Lower leg skin (tissue), 4 donors: ENCODE measurements at places on chromosomes 4 and X.

DNA sequence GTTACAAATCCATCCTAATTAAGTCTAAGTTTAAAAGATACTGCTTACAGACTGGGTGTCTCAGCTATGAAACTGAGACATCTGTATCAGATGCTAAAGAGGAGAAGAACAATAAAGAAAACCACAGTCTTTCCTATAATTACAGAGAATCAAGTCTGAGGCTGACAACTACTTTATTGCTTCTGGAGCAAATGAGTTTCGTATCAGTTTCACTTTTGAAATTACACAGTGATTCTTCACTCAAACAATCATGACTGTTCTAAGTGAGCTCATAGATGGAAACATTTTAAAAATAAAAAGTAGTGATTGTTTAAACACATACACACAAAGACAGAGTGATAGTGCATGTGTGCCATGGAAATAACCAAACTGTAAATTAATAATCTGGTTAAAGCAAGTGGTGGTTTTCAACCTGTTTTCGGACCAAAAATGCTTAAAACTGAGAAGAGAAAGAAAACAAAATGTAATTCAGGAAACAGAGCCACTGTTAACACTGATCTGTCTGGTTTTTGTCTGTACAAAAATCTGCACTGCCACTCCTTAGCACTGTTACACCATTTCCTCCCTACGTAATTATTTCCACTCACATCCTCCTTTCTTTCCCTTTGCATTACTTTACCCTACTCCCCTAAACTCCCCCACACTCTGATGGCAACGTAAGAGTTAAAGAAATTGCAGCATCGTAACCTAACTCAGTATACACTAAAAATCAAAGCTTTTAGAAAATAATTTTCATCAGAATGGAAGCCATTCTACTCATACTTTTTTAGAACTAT is 12.5 kb downstream of the RFC1 start:
- DNase-seq: no peak

- DNase-seq: no peak
Measured at GRCh38 chr4:126238013-126238412, 923.3 kb downstream of the FAT4 start.

DNA sequence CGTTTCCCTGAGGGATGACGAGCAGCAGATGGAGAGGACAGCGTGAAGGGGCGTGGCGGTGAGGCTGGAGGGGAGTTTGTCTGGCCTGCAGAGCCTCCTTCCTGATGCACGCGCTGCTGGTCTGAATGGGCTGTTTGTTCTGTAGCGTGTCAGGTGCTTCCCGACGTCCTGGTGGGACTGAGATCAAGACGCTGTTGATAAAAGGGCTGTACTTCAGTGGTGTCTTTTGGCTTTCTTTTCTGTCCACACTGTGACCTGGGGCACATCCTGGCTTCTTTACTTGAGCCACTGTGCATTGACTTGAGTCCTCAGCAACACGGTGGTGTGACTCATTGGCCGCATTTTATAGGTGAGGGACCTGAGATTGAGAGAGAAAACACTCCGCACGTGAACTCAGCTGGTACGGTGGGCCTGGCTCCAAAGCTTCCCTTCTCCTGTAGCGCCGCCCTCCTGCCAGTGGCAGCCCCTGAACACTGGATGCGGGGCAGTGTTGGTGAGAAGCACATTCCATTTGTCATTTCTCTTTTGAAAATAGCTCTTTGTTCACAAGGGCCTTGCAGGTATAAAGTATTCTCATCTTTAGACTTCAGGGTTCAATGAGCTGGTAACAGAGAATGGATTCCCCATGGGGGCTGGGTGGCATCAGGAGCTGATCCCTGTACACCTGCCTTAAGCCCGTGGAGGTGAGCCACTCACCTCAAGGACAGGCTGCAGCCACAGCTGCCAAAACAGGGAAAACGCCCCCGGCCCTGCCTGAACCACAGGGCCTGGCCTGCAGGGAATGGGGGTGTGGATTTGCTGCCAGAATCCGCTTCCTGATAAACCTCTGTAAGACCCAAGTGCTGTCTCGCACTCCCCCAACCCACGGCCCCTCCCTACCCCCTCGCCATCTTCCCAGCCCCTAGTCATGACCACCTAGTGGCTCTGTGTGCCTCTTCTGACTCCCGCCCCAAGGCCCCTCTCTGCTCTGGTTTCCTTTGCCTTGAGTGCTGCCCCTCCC is 29.2 kb downstream of the NSG1 start:
- DNase-seq: no peak

GRCh38 chr4:73573794-73574528 is 46.3 kb downstream of the RASSF6 start:
- peak; percentile 86 for DNase-seq

DNA sequence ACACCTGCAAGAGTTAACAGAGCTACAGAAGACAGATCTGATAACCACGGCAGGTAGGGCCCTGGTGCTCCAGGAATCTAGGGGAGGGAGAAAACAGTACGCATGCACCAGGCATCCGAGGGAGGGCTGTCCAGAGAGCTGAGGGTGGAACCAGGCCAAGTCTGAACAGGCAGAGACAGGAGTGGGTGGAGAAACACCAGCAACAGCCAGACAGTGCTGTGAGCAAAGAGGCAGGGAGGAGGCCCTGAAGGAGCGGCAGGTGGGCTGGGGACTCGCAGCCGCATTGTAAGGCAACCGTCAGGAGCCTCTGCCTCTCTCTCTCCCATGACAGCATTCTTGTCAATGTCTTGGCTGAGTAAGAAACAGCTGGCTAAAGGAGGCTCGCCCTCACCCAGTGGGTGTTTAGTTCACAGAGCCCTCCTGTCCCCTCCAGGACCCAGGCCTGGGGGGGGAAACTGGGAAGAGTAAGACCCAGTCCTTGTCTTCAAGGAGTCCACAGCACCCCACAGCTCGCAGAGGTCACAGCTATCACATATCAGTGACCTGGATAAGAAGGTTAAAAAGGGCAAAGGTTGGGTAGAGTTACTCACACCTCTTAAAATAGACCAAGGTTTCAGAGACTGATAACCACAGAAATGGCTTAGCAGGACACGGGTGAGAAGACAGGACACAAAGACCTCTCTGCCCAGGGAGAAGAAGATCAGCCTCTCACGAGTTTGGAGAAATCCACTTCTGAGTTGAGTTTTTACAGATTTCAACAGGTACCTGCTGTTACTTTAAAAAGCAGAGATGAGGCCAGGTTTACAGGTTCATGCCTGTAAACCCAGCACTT is 10.5 kb downstream of the ACSL1 start:
- DNase-seq: peak; percentile 83

DNA sequence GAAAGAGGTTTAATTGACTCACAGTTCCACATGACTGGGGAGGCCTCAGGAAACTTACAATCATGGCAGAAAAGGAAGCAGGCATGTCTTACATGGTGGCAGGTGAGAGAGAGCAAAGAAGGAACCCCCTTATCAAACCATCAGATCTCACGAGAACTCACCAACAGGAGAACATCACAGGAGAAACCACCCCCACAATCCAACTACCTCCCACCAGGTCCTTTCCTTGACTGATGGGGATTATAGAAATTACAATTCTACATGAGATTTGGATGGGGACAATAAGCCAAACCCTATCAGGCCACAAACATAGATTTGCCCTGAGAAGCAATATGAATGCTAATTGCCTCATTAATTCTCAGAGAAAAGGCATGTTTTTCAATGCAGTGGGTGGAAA is 138.2 kb upstream of the RAPGEF2 start:
- no peak for DNase-seq

- DNase-seq: no peak
Measured at GRCh38 chr4:109915385-109916026, 2.8 kb downstream of the EGF start.

- no peak for DNase-seq
Measured at GRCh38 chr4:169437299-169438047, 166.7 kb upstream of the SH3RF1 start.

DNA sequence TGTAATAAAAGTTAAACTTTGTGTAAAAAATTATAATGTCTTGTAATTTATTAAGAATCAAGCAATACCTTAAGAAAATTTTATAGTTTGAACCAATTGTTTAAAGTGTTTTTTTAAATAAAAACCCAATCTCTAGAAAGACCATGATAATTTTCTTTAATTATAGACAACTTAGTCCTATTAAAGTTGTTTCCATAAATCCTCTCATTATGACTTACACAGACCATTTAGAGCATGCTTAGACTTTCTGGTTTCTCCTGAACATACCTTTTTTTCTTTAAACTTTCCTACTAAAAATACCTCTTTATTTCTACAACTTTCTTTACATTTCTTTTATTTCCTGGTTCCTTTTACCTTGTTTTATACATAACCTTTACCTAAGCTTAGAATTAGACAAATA is 837.4 kb downstream of the PCDH19 start:
- DNase-seq: no peak

DNA sequence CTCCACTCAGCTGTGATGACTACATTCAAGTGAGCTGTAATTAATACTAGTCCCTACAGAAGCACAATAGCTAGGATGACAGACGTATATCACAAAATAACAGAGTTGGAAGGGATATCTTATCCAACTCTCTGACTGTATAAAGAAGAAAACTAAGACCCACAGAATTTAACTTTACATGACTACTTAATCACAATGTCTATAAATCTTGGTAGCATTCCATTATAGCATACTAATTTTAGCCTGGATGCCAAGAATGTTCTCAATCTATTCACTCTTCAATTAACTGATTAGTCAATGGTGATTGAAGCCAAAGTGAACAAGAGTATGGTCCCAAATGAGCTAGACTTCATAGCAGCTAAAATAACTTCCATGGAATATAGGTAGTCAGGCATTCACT is 31.2 kb downstream of the RPS6KA6 start:
- DNase-seq: no peak

DNA sequence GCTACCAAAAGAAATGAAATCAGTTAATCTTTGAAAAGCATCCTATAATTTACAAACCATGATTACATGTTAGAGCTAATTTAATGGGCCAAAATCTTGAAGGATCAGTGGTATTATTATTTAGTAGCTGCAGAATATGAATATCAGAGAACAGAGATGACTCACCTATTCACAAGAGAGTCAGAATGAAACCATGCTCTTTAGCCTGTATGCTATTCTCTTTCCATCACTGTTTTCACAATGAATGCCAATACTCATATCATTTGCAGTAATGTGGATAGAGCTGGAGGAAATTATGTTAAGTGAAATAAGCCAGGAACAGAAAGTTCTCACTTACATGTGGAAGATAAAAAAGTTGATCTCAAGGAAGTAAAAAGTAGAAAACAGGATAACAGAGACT is 414.1 kb downstream of the CENPC start:
- no peak for DNase-seq

- DNase-seq: no peak
Measured at GRCh38 chr4:117971403-117971802, 62.9 kb upstream of the NDST3 start.

- DNase-seq: no peak
Measured at GRCh38 chrX:48927736-48928382, 9.0 kb upstream of the PIM2 start.

DNA sequence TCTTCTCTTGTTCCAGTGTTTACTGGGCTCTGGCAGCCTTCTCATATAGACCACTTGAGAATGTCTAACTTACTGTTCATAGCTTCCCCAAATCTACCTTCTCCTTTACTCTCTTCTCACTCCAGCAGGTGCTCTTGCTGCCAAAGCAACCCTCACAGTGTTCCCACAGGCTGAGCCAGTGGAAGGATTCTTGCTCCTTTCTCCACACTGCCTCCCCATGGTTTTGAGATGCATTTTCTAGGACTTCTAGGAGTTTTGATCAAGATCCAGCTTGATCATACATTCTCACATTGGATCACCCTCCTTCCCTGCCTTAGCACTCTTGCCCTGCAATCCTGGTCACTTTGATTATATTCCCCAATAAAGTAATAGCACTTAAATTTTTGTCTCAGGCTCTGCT is 230.8 kb downstream of the TMEM47 start:
- DNase-seq: no peak

DNA sequence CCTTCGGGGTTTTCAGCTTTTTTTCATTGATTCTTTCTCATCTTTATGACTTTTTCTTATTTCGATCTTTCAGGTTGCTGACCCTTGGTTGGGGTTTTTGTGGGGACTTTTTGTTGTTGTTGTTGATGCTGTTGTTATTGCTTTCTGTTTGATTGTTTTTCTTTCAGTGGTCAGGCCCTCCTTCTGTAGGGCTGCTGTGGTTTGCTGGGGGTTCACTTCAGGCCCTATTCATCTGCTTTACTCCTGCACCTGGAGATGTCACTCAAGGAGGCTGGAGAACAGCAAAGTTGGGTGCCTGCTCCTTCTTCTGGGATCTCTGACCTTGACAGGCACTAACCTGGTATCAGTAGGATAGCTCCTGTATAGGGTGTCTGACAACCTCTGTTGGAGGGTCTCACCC is 39.9 kb upstream of the PCDH18 start:
- no peak for DNase-seq

GRCh38 chr4:66688674-66689073 is 856.6 kb downstream of the CENPC start:
- no peak for DNase-seq

- DNase-seq: no peak
Measured at GRCh38 chr4:16607241-16608066, 291.0 kb downstream of the LDB2 start.

- peak; percentile 84 for DNase-seq
Measured at GRCh38 chr4:109302361-109303139, at the start of gene COL25A1. TSS of gene COL25A1 (minus strand) at chr4:109302658.

DNA sequence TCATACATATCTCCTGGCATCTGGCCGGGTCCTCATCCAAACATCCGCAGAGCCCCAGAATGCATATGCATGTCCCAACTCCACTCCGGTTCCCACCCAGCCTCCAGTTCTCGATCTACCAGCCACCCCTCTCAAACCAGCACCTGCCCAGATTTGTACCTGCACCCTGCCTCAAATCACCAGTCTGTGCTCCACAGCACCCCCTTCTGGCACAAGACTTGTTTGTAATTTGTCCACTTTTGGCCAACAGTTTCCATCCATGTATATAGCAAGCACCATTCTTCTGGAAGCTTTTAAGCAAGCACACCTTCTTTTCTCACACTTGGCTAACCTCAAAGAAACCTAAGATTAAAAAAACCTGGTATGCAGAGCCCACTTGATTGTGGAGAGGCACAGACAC is 644.1 kb downstream of the MID1IP1 start:
- no peak for DNase-seq

GRCh38 chr4:2060611-2061185 is 1.6 kb downstream of the NAT8L start:
- DNase-seq: no peak

- DNase-seq: no peak
Measured at GRCh38 chrX:151982222-151982621, 7.7 kb upstream of the GABRE start.

DNA sequence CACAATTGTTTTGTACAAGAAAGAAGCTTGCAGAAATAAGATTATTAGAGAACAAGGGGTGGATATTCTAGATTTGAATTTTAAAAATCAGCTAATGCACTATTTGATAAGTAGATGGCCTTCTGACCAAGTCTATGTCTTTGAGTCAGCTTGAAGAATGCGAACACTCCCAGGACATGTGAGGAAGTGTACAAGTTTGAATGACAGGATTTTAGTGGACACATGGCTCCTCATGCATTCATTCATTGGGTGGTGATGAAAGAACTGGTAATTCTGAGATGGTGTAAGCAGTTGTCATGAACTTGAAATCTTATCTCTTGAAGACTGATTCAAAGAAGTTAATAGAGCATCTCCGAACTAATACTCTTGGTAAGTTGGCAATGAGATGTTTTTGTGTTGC is 548.2 kb upstream of the CNKSR2 start:
- no peak for DNase-seq

GRCh38 chrX:38800981-38801845 is at the start of gene MID1IP1:
TSS of gene MID1IP1 (plus strand) at chrX:38801459. CDS start at chrX:38804947, 3,488 bp downstream.
- peak; percentile 97 for DNase-seq

GRCh38 chrX:29487714-29488113 is 727.6 kb upstream of the MAGEB2 start:
- DNase-seq: no peak

GRCh38 chr4:8859550-8860095 is 12.0 kb downstream of the HMX1 start:
- no peak for DNase-seq

- no peak for DNase-seq
Measured at GRCh38 chrX:2540426-2540947, 39.7 kb upstream of the DHRSX start.
